Activated naive CD8-positive, alpha-beta T cell treated with anti-CD3 and anti-CD28 coated beads, Interleukin-2, amount 50 U/mL, for 16 hours (primary cell): ENCODE measurements at places on chromosomes 7 and 10.

DNA sequence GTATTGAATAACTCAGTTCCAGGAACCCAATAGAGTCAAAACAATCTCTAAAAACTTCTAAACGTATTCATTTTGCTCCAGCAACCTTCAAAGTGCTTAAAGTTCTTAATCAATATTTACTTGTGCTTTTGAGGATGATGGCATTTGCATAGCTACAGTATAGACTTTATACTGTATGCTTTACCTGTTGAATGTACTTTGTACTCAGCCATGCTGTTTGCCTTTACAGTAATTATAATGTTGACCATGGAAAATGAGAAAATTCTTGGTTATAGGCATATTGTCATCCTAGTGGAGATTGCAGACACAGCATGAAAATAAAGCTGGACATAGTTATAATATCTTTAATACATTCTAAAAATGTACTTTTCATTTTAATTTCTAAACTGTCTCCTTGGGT, 762.7 kb upstream of the PHF14 start:
- no peak for DNase-seq

- no peak for DNase-seq
Observed at GRCh38 chr7:38481401-38481800, 149.8 kb downstream of the AMPH start.

GRCh38 chr10:104098358-104098925, 12.8 kb upstream of the COL17A1 start:
- no peak for DNase-seq

GRCh38 chr7:75630549-75630948, 108.2 kb downstream of the HIP1 start:
- no peak for DNase-seq

- DNase-seq = no peak
Observed at GRCh38 chr7:87000344-87000743, 59.1 kb downstream of the ELAPOR2 start.

DNA sequence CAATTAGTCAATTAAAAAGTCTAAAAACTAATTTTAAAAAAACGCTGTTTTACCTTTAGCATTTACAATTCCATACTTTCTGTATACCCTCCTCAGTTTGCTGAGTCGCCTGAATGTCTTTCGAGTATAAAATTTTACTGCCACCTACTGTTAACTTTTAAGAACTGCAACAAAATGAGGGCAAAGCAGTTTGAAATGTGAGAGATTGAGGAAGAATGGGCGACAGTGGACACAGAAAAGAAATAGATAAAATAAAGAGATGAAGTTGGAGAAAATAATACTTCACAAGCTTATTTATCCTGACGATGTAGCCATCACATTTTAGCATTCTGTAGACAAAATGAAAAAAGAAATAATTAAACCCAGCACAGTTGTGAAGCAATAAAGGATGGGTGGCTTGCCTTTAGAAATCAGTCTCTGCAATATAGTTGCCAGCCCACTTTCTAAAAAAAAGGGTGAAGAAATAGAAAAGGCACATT, 110.8 kb upstream of the PTN start:
- DNase-seq = no peak

DNA sequence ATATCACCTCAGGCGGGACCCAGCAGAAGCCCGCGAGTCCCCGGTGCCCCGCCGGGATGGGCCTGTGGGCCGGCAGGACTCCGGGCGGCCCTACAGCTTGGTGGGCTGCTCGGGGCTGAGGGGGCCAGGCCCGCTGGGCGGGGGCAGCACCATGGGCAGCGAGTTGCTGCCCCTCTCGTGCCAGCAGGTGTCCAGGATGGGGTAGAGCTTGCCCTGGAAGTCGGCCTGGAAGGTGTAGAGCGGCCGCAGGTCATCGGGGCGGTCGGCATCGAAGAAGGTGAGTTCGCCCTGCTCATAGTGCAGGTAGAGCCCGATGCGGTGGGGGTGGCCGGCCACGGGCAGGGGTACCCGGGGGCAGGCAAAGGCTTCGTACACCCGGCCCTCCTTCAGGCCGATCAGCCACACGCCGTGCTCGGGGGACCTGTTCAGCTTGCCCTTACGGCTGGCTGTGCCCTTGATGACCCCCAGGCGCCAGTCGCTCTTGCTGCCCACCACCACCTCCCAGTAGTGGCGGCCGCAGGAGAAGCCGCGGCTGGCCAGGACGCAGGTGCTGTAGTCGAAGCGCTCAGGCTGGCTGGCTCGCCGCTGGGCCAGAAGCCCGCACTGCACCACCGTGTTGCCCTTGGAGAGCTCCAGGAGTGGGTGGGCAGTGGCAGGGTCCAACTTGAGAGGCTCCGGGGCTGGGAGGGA, 4.3 kb upstream of the NSUN5 start:
- DNase-seq = no peak

DNA sequence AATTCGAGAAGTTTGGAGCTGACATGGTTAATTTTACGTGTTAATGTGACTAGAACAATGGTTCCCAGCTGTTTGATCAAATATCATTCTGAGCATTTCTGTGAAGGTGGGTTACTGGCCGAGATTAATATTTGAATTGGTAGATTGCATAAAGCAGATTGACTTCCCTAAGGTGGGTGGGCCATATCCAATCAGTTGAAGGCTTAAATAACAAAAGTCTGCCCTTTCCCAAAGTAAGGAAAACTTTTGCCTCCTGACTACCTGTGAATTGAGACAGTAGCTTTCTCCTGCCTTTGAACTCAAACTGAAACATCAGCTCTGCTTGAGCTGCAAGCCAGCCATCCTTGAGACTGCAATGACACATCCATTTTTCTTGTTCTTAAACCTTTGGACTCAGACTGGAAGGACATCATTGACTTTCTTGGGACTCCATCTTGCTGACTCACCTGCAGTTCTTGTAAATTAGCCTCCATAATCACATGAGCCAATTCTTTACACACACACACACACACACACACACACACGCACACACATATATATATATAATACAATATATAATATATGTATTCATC, 63.1 kb upstream of the LRRTM3 start:
- no peak for DNase-seq

DNA sequence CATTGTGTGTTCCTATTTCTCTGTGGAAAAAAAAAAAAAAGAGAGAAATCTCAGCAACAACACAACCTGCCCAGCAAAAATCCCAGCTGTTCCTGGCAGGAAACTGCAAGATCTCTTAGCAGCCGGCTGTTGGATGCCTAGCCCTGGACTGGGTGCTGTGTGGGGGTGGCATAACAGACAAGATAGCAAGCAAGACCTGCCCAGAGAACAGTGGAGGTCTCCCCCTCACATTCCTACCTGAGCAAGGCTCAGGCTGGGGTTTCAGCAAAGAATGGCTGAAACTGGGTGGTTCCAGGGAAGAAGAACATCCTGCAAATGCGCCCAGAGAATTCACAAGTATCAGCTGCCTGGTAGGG, 248.8 kb upstream of the ZMIZ1 start:
- DNase-seq = no peak
